HS-27A (cell line): ENCODE measurements at places on chromosomes 3 and 15.

GRCh38 chr3:53163444-53164387 lies 2.7 kb downstream of the PRKCD start:
- no peak for DNase-seq

- no peak for DNase-seq
These were observed 137.4 kb upstream of the SATB1 start for GRCh38 chr3:18562364-18563154.

GRCh38 chr3:38167591-38167990 lies 2.3 kb downstream of the OXSR1 start:
- no peak for DNase-seq

DNA sequence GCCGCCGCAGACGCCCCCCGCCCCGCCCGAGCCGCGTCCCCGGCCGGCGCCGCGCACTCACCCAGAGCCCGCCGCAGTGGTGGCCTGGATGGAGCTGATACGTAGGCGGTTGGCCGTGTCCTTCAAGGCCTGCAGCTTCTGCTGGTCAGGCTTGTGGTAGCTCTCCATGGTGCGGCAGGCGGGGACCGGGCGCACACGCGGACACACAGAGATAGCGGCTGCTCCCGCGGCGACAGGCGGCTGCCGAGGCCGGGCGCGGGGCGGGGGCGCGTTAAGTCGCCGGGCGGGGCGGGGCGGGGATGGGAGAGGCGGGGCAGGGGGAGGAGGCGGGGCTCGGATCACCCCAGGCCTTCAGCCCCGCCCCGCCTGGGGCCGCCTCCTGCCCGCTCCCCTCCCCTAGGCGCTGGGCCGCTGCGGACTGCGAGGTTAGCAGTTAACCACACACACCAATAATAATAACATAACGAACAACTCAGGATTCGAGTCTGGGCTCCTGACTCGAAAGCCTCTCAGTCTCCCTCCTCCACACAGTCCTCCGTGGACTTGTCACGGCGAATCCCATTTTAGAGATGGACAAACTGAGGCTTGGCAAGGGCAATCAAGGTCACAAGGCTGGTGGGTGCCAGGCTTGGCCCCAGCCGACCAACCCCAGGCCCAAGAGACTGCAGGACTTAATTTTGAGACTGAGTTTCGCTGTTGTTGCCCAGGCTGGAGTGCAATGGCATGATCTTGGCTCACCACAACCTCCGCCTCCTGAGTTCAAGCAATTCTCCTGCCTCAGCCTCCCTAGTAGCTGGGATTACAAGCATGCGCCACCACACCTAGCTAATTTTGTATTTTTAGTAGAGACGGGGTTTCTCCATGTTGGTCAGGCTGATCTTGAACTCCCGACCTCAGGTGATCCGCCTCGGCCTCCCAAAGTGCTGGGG lies at the start of gene TKT:
TKT (minus strand) TSS at position 248 of the 929 bp plus-strand sequence; CDS start at position 168, 80 bp downstream.
- DNase-seq = peak; percentile 41

DNA sequence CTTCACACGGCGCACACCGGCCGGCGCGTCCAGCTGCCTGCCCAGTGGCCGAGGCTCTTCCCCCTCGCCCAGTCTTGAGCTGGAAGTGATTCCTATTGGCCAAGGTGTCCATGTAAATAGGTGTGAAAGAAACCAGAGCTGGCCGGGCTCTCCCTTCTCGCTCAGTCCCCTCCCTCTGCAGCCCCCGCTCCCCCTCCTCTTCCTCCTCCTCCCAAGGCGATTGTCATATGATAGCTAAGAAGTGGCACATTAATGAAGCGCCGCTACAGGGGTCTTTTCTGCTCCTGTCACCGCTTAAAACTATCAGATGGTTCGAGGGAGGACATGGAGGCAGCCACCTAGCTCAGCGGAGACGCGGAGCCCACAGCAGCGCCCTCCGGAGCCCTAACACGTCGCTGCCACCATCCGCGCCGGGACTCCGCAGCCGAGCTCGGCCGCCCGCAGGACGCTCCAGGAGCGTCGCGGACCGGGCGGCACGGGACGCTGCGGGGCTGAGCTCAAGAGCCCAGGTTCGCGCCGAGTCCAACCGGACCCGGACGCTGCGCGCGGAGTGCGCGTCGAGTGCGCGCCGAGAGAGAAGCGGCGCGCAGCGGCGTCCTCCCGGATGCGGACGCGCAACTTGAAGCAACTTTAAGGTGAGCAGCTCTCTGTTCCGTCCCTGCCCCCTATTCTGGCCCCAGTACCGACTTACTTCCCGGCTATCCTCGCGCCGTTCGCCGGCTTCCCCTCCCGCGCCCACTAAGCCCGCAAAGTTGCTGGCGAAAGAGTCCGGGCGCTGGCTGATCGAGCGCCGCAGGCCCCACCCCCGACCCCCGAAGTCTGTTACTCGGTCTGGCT lies at the start of gene FOXB1:
FOXB1 (plus strand) TSS at position 303 of the 837 bp plus-strand sequence. CDS start 653 bp downstream, outside the sequence.
- no peak for DNase-seq

DNA sequence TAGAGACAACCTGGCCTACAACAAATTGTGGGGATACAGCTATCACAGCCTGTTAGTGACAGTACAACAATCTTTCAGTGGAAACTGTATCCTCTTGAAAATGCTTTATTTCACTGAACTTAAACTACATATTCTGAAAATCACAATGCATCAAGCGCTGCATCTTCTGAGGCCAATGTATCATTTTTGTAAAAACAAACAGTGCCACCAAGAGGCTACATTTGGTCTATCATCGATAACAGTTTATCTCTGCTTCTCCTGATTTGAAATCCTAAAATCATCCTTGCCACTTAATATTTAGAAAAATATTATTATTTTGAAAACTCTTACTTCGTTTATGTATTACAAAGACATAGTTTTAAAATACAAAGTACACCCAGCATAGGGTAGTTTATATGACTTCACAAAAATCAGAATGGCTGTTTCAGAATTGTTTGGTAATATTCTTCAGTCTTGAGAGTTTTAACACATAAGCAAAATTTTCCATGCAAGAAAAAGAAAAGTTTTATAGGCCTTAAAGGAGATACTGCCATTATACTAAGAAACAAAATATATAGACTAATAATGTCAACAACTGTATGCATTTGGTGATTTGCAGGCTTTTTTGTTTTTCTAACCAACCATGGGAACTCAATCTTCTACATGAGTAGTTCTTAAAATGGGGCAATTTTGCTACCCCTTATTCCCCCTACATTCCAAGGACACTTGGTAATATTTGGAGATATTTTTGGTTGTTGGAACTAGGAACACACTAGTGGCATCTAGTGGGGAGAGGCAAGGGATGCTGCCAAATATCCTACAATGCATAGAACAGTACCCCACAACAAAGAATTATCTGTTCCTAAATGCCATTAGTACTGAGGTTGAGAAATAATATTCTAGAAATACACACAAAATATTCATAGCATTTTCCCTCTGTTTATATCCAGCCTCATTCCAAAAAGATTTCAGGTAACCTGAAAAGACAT lies 42.3 kb downstream of the WDR72 start:
- DNase-seq = no peak

- DNase-seq = no peak
These were observed 290.6 kb downstream of the ROBO1 start for GRCh38 chr3:79477242-79477641.

GRCh38 chr15:97963779-97964178 lies 3.3 kb downstream of the ARRDC4 start:
- no peak for DNase-seq

DNA sequence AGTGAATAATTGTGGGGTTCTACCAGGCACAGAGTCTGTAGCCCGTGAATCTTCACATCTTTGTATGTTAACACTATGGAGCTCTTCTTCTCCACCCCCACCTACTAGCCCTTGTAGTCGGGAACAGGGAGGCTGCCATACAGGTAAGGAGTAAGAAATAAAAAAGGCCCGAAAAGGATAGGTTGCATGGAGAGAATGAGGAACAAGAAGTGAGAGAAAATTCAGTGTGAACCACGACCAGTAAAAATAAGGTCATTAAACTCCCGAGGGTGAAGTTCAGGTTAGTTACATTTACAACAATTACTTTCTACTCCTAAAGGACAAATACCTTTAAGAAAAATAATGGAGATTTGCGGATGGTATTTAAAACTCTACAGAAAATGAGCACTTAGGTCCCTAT lies 53.3 kb downstream of the OSBPL10 start:
- no peak for DNase-seq

DNA sequence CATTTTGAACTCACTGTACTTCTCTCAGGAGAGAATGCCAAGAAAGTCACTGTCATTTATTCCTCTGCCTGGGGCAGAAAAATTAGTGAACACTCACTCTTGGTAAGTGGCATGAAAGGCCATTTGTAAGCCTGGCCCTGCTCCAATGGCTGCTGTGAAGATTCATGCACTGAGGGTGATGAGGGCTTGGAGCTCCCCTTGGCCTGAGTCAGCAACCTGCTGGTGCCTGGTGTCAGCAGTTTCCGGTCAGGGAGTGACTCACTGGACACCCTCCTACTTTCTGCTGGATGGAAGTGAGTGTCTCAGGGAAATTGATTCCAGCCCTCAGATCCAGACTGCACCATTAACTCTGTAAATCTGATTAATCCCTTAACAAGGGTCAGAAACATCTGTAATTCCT lies 37.6 kb downstream of the TRA2B start:
- peak; percentile 66 for DNase-seq

GRCh38 chr3:160001148-160001760 lies 12.6 kb downstream of the IL12A start:
- no peak for DNase-seq

- DNase-seq = no peak
These were observed 198.3 kb downstream of the UBE3A start for GRCh38 chr15:25240461-25241021.

DNA sequence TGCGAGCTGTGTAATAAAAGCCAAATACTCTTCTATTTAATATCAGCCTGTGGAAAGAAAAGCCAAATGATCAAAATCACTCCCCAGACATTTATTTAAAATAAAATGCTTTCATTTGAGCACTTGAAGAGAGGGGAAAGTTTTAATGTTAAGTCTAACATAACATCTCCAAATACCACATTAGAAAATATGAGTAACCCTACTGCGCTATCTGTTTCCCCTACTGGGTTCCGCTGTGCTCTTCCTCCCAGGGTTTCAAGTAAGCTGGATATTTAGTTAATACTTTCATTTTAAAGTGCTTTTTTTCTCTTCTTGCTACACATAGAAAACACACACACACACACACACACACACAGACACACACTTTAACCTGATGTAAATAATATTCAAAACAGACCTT lies 6.7 kb upstream of the VGLL4 start:
- DNase-seq = no peak

DNA sequence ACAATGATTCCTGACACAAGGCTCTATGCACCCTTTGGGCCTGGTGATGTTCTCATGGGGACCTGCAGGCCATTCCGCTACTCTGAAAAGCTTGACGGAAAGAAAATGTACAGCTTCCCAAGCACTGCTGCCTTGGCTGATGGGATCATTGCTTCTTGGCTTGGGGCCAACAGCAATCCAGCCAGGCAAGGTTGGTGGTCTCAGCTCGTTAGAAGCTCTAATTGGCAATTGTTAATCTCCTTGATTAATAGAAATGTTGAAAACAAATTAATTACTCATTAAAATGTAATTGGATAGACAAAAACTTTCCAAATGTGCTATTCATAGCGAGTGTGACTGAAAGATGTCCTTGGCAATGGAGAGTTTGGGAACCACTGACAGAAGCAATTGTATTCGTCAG lies 16.3 kb upstream of the MYZAP start:
- no peak for DNase-seq

DNA sequence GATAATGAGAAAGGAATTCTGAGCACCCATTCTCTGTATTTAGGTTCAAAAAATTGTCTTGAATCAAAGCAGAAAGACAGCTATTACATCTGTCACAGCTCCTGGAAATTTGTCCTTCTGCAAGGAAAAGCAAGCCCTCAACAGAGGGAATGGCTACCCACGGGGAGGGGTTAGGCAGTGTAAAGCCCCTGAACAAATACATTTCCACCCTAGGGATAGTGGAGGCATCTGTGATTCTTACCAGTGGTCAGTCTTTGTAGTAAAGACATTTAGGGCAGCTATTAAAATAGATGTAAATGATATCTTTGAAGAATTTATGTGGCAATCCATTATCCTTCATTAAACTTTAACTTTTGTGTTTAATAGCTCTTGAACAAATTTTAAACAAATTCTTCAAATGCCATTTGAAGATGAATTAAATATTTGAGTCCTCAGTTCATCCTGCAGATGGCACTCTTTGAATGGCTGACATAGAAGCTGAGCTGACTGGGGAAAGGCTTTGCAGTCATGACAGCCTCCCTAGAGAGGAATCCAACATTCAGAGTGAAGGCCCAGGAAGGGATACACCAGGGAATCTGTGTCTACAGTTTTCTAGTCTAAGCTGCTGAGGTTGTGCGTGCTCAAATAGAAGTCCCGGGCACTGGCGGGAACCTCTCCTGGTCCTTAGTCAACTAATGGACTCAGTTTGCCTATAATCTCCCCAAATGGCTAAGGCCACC lies 359.7 kb upstream of the ROPN1 start:
- DNase-seq = peak; percentile 53

GRCh38 chr3:63047068-63047467 lies 171.9 kb upstream of the CADPS start:
- DNase-seq = no peak

DNA sequence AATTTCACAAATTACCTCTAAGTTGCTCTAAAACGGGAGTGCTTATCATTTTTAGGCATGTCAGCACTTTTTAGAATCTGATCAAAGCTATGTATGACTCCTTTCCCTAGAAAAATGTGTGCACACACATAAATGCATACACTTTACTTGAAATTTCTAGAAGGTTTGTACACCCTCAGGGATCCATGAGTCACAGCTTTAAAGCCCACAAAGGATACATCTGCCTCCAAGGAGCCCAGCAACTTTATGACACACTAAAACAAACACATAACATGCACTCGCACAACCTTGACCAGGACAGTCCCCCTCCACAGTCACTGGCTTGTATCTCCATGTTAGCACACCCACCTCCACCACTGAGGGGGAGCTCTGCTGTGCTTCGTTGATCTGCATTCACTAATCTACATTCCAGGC lies 722.0 kb upstream of the CFAP20DC start:
- DNase-seq = peak; percentile 76

DNA sequence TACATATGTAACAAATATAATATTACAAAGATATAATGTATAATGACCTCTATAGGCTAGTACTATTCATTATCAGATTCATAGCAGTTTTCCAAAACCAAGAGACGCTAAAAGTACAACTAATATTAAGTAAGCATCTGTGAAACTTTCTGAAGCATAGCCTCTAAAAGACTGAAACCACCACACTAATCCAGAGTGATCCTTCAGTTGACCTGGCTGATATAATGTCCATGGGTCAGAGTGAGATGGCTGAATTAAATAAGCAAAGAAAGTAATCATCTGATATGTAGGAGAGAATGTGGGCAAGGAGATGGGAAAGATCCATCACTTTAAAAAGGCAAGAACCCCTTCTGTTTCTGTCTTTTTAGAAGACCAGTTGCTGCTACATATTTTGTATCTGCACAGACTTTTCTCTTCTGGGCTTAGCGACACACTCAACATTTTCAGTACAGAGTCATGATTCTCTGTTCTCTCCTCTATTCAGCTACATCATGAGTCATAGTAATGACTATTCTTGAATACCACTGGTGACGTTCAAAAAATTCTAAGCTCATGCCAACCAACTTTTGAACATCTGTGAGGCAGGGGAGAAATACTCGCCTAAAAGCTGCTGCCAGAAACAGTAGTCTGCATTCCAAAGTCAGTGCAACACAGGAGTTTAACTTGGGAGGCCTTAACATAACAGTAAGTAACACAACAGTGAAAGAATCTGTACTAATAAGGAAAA lies 149.6 kb downstream of the MAGI1 start:
- DNase-seq = peak; percentile 89
